Osteoblast (primary cell): ENCODE measurements at places on chromosomes 1 and 21. TPM values are rescaled to one million over a fixed set of nuclear protein-coding genes. Genes with fewer than 3 reads are reported as not detected.

The LMX1A gene
- total RNA-seq = not detected in 2 replicates

The IFNAR2 gene
- total RNA-seq = 4.0 and 5.3 TPM in 2 replicates

The NT5C1A gene
- total RNA-seq = not detected in 2 replicates

The HSD3B1 gene
- total RNA-seq = not detected in 2 replicates

The AMY1A gene
- not detected in 2 replicates for total RNA-seq

The GJC2 gene
- total RNA-seq = 0.88 and 1.4 TPM in 2 replicates

The HHIPL2 gene
- total RNA-seq = 0.72 and 0.88 TPM in 2 replicates

The AIDA gene
- 45.6 and 54.2 TPM in 2 replicates for total RNA-seq

The MAP3K6 gene
- 25.7 and 29.8 TPM in 2 replicates for total RNA-seq

The CELA2B gene
- total RNA-seq = 0.36 TPM in 1 of 2 replicates, not detected in the other

The TMEM82 gene
- total RNA-seq = not detected in 2 replicates

The PLA2G2F gene
- total RNA-seq = not detected in 2 replicates

The DNASE2B gene
- not detected in 2 replicates for total RNA-seq

The SLC19A2 gene
- total RNA-seq = 8.5 and 10.5 TPM in 2 replicates

The UBXN10 gene
- under 0.01 TPM in 1 of 2 replicates, not detected in the other for total RNA-seq

The BMP8B gene
- 0.29 and 0.36 TPM in 2 replicates for total RNA-seq

The SPRR2G gene
- total RNA-seq = not detected in 2 replicates

The CAMK1G gene
- under 0.01 and 0.72 TPM in 2 replicates for total RNA-seq
